ENCODE measurements at places on chromosomes 4 and X. TPM values are rescaled to one million over a fixed set of nuclear protein-coding genes. Genes with fewer than 3 reads are reported as not detected.

The CLDN22 gene
- not detected for total RNA-seq

The TIGD4 gene
- total RNA-seq = 0.40 TPM

The KCTD8 gene
- total RNA-seq = 0.67 TPM

The BEX2 gene
- total RNA-seq = 1.5 TPM

The TRAM1L1 gene
- total RNA-seq = 0.78 TPM

The SH2D1A gene
- total RNA-seq = 0.19 TPM

The RHOXF2B gene
- not detected for total RNA-seq

The ADGRL3 gene
- total RNA-seq = 15.3 TPM

The SLC4A4 gene
- total RNA-seq = 22.0 TPM

The VCX3A gene
- not detected for total RNA-seq

The HELT gene
- total RNA-seq = not detected

The USP17L22 gene
- not detected for total RNA-seq

The GALNTL6 gene
- total RNA-seq = not detected
